Fibroblast of villous mesenchyme (primary cell): ENCODE measurements at places on chromosomes 6 and 20.

- peak; percentile 40 for DNase-seq
These were observed 3.1 kb upstream of the PCNA start for GRCh38 chr20:5122873-5123260.

GRCh38 chr6:108203189-108204112 is 37.6 kb downstream of the NR2E1 start:
- DNase-seq: no peak

DNA sequence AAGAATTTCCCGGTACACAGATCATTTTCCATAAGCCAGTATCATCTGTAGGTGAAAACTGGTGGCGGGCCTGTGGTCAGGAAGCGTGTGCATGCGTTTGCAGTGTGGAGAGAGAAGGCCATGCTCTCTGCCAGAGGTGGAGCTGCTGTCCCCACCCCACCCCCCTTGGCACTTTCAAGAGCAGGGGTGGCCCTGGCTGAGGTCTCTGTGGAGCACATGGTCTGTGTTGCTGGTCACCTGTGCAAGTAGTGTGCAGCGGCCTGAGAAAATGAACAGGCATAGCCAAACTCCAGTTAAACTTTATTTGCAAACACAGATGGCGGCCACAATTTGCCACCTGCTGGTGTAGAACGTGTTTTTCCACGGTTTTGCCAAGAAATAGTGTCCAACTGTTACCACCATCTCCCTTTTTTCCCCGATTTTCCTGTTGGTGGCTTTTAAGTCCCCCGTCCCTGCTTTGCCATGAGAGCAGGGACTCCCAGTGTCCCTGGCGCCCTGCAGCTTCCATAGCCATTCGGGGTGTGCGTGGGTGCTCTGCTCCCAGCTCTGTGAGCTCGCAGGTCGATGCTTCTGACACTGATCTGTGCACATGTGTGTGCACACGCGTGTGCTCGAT is 2.5 kb downstream of the ADRM1 start:
- no peak for DNase-seq

DNA sequence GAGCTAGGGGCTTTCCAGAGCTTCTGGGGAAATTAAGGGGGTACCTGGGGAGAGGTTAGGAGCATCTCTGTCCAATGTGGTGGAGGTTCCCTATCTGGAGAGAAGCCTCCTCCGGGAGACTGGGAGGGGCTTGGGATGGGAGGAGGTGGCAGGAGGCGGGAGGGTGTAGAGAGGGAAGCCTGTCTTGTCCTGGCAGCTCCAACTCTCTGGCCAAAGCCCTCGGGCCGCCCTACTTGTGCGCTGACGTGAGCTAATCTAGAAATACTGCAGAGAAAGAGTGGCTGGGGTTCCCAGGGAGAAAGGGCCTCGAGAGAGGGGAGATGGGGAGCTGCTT is 1.6 kb upstream of the SLC32A1 start:
- no peak for DNase-seq

DNA sequence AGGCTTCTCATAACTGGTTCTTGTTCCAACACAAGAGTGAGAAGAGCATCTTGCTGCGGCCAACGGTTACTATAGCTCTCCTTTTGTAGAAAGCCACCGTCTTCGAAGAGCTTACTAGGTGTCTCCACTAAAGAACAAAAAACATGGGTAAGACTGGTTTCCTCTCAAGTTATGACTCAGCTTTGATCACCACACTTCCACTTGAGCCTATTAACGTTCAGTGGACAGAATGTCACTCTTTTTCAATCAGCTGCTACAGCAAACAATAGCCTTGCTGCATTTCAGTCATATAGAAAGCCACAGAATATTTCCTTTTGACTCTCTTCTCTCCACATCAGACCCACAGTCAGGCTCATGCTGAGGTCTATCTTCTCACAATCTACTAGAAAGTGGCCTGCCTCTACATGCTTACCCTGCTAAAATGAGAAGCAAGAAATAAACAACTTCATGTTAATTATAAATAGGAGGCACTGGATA is 243.5 kb upstream of the PREP start:
- DNase-seq: no peak

- DNase-seq: peak; percentile 91
These were observed 124.6 kb downstream of the EYA2 start for GRCh38 chr20:47019121-47019824.

- DNase-seq: no peak
These were observed 213.3 kb upstream of the THEMIS start for GRCh38 chr6:128114164-128114563.

- DNase-seq: no peak
These were observed 67.1 kb upstream of the DUSP22 start for GRCh38 chr6:225121-225721.

DNA sequence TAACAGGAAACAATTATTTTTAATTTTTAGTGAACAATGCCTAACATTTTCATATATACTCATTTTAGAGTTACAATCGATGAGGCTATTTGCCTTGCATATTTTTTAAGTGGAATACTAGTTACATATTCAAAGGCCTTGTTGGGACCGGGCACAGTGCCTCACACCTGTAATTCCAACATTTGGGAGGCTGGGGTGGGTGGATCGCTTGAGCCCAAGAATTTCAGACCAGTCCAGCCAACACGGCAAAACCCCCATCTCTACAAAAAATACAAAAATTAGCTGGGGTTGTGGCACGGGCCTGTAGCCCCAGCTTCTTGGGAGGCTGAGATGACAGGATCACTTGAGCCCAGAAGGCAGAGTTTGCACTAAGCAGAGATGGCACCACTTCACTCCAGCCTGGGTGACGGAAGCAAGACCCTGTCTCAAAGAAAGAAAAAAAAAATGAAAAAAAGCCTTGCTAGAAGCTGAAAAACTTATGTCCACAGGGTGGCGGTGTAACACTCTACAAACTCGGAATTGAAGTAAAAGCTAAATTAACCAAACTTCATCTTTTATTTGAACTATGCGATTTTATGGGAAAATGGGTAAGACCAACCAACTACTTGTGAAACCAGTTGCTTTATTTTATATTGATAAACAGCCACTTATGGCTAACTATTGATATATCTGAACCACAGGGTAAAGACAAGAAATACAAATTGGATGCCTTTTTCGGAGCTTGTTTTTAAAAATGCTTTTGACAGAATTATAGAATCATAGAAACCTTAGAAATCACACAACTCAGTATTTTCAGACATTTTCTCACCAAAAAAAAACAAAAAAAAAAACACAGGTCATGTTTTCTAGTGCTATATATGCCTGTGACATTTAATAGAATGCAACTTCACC is 24.1 kb upstream of the ROS1 start:
- peak; percentile 90 for DNase-seq

DNA sequence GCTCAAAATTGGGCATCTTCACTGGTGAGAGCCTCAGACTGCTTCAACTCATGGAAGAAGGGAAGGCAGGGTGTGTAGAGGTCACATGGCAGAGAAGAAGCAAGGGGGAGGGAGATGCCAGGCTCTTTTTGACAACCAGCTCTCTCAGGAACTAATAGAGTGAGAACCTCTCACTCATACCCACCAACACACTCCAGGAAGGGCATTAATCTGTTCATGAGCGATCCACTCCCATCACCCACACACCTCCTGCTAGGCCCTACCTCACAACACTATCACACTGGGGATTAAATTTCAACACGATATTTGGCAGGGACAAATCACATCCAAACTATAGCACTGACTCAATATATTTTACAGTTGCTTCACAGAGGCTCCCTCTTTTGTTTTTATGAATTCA is 2.0 kb downstream of the MSH5 start:
- no peak for DNase-seq

- no peak for DNase-seq
These were observed 6.1 kb upstream of the JARID2 start for GRCh38 chr6:15239616-15240364.

GRCh38 chr6:2020909-2021308 is 224.5 kb downstream of the GMDS start:
- DNase-seq: no peak

GRCh38 chr6:118719351-118720124 is 68.1 kb upstream of the CEP85L start:
- no peak for DNase-seq

DNA sequence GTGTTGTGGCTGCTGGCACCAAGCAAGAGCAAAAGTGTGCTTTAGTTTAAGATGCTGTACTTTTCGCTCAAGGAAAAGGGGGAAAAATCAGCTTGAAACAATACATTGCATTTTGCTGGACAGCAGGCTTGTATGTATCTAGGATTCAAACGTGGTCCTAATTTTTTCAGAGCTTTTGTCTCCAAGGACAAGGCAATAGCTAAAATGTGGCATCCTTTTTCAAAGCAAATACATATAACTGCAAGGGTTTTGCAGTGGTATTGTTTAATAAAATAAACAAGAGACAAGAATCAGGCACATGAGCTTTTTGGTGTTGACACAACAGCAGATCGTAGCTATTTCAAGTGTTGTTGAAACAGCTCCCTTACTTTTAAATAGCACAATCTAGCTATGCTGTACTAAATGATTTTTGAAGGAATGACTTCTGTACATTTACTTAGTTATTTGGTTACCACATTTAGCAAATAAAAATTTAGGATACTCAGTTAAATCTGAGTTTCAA is 137.0 kb upstream of the HEY2 start:
- DNase-seq: no peak

DNA sequence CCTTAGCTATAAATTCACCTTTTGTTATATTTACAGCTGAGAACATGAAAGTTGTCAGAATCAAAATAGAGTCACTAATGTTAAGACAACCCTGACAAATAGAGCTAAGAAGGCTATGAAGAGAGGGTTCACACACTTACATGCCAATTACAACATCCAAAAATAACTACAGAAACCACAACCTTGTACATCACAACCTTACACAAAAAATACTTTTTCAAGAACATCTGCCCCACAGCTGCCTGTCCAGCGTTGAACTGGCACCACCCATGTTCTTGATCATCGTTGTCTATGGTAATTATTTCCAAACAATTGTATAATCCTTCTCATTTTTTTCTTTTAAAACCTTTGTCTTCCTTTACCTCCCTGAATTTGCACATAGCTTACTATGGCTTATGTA is 231.2 kb upstream of the FKBP1C start:
- DNase-seq: no peak

GRCh38 chr6:48388044-48388443 is 277.0 kb upstream of the PTCHD4 start:
- DNase-seq: no peak

DNA sequence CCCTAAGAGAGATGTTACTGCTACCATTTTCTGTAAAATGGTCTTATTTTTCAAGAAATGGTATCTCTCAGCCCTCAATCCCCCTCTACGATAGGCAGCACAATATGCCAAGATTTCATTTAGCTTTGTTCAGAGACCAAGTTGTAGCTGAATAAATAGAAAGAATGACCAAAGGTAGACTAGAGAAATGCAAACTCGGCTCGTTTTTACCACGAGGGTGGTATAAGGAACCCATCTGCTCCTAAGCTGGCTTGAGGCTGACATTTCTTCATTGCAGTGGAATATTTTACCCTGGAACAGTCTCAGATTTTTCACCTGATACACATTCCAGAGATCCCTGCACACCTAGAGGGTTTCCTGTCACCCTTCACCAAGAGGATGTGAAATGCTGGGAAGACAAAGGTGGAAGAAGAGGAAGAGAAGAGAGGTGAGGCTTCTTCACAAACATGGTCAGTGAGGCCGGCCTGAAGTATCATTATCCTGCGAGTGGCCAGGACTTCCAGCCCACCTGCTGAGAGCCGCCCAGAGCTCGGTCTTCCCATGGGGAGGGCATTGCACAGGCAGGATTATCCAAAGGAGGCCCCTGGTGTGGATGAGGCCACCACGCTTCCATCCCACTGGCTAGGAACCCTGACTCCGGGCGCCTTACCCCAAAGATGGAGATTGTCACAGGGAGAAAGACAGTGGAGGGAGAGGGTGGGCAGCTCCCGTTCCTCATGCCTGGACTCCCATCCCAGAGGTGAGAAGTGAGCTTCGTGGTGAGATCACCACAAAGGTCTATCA is 57.1 kb upstream of the AFDN start:
- no peak for DNase-seq

- DNase-seq: no peak
These were observed 31.4 kb downstream of the NHSL1 start for GRCh38 chr6:138467901-138468300.

GRCh38 chr6:125924169-125924568 is 32.4 kb upstream of the HINT3 start:
- DNase-seq: peak; percentile 58

- DNase-seq: no peak
These were observed 146.2 kb downstream of the ID4 start for GRCh38 chr6:19983374-19983773.

GRCh38 chr6:37393381-37393929 is 39.6 kb upstream of the CMTR1 start:
- no peak for DNase-seq
